SK-MEL-5 (cell line): ENCODE measurements at places on chromosomes 5 and 9. TPM values are rescaled to one million over a fixed set of nuclear protein-coding genes. Genes with fewer than 3 reads are reported as not detected.

The GPR21 gene
- 0.24 and 0.32 TPM in 2 replicates for total RNA-seq

The NOXA1 gene
- total RNA-seq = 0.55 and 0.75 TPM in 2 replicates

The RANBP3L gene
- total RNA-seq = 0.05 TPM in 1 of 2 replicates, not detected in the other

The TIGD6 gene
- total RNA-seq = 5.5 and 6.6 TPM in 2 replicates

The UBE2D2 gene
- 57.4 and 70.7 TPM in 2 replicates for total RNA-seq

DNA sequence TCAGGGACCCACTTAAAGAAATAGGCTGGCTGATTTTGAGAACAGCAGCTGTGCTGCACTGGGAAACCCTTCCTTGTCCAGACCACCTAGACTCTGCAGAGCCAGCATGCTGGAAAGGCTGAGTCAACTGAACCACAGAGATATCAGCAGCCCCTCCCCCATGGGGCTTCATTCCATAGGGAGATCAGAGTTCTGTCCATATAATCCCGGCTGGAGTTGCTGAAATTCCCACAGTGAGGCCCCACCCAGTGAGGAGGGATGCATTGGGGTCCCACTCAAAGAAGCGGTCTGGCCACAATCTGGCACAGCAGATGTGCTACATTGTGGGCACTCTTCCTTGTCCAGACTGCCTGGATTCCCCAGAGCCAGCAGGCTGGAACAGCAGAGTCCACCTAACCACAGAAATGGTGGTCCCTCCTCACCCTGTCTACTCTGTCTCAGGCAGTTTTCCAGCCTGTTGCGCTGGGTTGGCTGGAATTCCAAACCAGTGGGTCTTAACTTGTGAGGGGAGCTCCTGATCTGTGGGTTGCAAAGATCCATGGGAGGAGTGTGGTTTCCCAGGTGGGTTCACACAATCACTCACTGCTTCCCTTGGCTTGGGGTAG, 127.1 kb downstream of the RNF180 start:
- DNase-seq = no peak

- DNase-seq = no peak
Measured at GRCh38 chr9:130288393-130288792, 22.8 kb downstream of the HMCN2 start.

DNA sequence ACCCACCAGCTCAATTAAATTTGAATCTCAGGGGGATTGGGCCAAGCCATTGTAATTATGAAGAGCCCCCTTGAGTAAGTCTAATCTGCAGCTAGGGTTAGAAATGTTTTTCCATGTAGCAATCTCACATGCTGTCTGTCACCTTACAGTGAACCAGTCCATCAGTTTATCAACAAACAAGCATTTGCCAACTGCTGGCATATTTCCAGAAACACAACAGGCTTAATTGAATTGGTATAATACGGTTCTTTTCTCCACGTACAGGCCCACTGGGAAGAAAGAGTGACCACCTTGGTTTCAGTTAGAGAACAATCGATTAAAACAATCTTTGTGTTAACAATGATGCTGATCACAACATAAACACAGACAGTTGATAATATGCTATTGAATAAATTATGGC, 67.4 kb downstream of the NSUN2 start:
- no peak for DNase-seq

DNA sequence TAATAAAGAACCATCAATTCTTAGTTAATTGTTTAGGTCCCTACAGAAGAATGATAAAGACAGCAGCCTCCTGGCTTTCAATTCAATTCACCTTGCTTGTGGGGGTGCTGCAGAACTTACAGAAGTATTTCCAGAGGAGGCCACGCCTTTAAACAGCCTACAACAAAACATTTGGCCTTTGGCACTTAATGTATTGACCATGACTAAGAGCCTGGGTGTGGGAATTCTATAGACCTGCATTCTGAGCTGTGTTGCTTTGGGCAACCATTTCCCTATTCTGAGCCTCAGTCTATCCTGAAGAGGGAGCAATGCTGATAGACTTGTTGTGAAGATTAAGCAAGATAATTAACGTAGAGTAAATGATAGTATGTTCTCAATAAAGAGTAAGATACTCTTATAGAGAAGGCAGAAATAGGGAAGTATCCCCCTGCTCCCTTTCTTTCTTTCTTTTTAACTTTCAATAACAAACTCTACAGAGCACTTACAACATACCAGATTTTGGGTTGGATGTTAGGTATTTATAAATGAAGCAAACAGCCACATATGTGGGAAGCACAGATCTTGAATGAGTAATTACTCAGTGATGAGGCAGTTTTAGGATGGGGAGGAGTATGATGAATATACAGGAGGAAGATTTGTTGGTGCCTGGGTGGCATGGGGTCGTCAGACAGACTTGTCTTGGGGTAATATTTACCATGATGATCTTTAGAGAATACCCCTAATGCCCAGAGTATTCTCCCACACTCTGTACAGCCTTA, 28.4 kb downstream of the PAPPA start:
- DNase-seq = no peak

GRCh38 chr5:168481330-168481788, 4.9 kb upstream of the RARS1 start:
- DNase-seq = no peak

DNA sequence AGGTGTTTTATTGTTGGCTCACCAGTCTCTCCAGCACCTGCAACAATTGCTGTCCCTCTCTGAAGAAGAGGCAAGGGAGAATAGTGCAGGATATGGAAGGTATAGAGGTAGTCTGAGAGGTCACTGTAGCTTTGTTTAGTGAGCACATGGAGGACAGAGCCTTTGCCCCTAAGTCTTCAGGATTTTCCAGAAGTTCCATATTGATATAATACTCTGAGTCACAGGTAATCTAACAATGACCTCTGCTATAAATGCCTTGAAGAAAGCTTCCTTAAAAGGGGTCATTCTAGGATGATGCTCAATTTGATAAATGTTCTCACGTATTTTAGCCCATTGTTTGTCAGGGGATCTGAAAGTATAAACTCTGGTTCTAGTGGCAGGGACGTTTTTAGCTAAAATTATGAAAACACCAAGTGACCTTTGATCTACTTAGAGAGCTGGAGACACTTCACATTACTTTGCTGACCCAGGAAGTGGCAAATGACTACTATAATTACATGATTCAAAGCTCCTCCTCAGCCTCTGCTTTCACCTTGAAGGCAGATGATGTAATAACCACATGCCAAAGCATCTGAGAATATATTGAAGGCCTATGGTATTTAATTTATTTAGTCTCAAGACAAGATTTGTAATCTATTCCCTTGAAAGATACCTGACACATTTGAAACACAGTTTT, 366.9 kb upstream of the NUDT12 start:
- DNase-seq = no peak

DNA sequence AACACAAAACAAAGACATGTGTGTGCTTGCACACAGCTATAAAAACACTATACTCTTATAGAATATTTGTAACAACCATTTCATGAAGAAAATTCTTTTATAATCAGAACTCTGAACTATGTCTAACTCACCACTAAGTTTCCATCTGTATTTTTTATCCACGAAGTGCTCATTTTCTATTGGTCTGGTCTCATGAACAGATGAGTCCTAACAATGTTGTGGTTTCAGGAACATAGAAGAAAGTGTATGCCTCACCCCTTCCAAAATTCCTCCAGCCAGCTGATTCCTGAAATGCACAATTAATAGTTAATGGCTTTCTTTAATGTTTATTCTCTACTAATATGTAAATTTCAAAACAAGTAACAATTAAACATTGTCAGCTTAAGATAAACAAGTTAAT, 325.3 kb upstream of the GRAMD2B start:
- DNase-seq = no peak

DNA sequence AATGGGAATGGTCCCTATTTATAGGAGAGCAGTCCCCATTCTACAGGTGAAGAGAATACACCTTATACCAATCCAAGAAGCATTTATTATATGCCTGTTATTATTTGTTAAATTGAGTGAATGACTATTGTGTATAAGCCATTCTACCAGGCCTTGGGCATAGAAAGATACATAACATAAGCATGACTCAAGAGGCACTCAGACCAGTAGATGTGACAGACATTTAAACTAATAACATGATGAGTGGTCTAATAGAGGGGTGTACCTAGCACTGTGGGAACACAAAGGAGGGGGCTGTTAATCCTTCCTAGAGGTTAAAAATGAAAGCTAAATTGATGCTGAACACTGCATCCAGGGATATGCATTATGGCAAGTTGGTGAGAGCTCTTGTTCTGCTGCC, 145.0 kb upstream of the TNC start:
- DNase-seq = no peak

- no peak for DNase-seq
Measured at GRCh38 chr5:171312129-171312974, 3.3 kb downstream of the TLX3 start.

DNA sequence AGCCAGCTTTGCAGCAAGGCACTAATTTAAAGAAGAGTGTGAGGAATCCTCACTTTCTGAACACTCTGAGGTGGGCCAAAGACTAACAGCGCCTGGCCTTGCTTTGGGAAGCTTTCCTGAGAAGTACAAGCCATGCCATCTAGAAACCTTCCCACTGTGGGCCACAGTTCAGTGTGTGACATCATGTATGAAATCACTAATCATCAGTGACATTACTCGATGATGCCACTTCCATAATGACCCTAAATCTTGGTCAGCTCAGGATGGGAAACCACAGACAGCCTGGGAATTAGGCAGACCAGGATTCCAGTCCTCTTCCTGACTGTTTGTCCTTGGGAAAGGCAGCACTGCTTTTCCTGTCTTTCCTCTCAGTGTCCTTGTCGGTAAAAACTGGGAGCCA, 54.2 kb upstream of the HSPA9 start:
- no peak for DNase-seq

DNA sequence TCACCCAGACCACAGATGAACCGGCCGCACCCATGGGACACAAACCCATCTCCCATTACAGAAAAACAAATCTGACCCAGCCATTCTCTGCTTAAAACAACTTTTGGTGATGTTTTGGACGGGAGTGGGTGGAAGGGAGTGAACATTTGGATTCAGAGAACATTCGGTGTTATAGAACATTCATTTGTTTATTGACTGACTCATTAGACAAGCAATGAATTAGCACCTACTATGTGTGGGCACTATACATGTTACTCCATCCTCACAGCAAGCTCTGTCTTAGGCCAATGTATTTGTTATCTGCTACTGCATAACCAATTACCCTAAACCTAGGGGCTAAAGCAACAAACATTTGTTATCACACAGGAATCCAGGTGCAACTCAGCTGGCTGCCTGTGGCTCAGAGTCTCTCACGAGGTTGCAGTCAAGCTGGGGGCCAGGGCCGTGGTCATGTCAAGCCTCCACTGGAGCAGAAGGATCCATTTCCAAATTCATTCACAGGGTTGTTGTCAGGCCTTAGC, 5.1 kb upstream of the ERGIC1 start:
- DNase-seq = no peak

- DNase-seq = no peak
Measured at GRCh38 chr5:75340714-75341478, 3.9 kb downstream of the HMGCR start.

GRCh38 chr5:133730866-133731265, 118.5 kb upstream of the FSTL4 start:
- DNase-seq = no peak

DNA sequence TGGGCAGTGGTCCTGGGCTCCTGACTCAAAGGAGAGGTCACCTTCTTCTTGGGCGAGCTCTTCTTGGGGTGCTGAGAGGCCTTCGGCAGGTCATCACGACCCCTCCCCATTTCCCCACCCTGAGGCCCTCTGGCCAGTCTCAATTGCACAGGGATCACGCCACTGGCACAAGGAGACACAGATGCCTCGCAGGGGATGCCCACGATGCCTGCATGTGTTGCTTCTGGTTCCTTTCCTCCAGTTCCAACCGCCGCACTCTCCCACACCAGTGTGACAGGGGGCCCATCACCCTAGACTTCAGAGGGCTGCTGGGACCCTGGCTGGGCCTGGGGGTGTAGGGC, 1.3 kb downstream of the CEL start:
- no peak for DNase-seq

DNA sequence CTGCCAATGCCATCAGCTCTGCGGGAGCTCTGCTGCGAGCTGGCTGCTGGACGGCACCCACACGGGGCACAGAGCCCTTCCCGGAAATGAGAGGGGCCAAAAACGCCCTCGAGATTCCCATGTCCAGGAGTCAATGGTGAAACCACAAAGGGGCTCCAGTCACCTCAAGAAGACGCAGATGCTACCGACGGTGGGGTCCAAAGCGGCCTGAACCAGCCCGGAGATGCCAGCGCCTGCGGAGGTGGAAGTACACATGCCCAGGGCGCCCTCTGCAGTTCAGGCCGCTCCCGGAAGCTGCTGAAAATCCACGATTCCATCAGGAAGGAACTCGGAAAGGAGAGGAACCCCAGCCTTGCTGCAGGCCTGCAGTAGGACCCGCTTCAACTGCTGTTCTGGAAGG, 82.4 kb upstream of the SELENOP start:
- no peak for DNase-seq

GRCh38 chr9:34983209-34983608, 6.3 kb upstream of the DNAJB5 start:
- DNase-seq = no peak

DNA sequence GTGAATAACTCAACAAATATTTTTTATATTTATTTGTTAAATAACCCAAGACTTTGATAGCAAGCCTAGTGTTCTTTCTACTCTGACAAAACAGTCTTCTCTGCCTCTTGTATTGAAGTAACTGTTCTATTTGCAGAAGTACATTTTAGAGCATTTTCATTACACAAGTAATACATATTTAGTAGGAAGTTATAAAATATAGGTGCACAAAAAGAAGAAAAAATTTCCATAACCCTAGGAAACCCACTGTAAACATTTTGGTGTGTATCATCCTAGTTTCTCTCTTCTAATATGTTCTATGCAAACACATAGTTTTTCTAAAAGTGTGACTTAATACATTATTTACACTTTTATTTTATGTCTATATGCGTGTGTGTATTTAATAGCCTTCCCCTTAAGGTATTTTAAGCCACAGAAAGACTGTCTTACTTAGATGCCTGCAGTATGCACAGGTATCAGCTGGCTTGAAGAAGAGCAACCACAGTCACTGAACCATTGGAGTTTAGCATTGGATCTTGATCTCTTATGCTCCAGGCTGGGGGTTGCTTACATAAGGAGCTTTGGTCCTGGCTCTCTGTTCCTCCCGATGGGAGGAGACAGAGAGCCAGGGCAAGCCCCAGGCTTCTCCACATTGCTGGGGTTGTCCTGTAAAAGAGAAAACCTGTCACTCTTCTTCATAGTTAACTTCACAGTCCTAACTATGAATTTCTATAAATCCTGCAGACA, 3.8 kb downstream of the SELENOP start:
- DNase-seq = peak; percentile 35

GRCh38 chr9:99051851-99052250, 53.1 kb upstream of the TGFBR1 start:
- no peak for DNase-seq

- DNase-seq = no peak
Measured at GRCh38 chr9:120701248-120701647, 13.0 kb downstream of the MEGF9 start.

- DNase-seq = no peak
Measured at GRCh38 chr9:84841931-84842330, 172.4 kb downstream of the NTRK2 start.

GRCh38 chr5:66987126-66987525, 209.5 kb downstream of the CD180 start:
- no peak for DNase-seq

DNA sequence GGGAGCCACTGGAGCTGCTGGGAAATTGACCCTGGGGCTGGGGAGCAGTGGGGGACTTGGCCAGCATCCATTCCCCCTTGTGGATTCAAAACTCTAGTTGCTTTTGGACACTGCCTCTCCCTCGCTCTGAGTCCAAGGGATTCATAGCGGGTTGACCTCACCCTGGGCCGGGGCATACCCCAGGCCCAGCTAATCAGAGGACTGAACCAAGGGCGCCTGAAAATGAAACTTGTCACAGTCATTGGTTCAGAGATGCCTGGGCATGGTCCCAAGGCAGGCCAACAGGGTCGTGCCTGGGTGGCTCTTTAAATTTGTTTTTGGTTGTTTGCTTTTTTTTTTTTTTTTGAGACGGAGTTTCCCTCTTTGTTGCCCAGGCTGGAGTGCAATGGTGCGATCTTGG, 22.6 kb downstream of the STK10 start:
- DNase-seq = no peak
